ENCODE measurements at places on chromosomes 6 and 20.

DNA sequence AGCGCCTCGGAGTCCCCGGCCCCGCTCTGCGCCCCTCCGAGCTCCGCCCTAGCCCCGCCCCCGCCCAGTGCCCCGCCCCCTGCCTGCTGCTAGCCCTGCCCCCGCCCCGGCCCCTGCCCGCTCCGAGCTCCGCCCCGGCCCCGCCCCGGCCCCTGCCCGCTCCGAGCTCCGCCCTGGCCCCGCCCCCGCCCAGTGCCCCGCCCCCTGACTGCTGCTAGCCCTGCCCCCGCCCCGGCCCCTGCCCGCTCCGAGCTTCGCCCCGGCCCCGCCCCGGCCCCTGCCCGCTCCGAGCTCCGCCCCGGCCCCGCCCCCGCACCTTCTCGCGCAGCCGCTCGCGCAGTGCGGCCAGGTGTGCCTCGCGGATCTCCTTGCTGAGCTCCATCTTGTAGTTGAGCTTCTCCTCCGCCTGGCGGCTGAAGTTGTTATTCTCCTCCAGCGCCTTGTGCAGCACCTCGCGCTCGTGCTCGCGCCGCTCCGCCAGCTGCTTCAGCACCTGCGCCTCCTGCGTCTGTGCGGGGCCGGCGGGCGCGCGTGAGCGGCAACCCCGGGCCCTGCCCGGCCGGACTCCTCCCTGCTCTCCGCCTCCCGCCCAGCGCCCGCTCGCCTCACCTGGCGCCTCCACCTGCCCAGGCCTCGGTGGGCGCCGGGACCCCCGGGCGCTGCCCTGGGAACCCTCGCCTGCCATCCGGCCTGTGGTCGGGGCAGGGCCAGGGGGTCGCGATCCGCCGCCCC, 11.3 kb downstream of the STMN3 start:
- peak; percentile 94 for DNase-seq

DNA sequence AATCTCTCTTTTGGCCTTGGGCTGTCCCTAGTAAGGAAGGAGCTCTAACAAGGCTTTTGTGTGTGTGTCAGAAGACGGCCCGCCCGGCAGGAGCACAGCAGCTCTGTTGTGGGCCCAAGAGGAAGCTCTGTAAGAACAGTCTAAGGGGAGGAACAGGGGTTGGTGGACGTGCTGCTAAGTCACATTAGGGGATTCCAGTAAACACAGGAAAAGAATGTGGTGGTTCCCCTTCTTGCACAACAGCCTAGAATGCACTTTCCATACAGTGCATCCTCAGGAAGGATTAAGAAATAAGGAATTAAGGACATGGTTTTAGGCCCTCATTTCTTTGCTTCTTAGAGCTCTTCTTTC, 114.5 kb downstream of the RNF144B start:
- DNase-seq, result no peak

- DNase-seq, result no peak
Observed at GRCh38 chr6:41228096-41228495, at the start of gene TREML4. TREML4 (plus strand) TSS chr6:41228349; CDS start chr6:41228428, 79 bp downstream.

- no peak for DNase-seq
Observed at GRCh38 chr6:143936347-143936746, 71.7 kb downstream of the PLAGL1 start.

DNA sequence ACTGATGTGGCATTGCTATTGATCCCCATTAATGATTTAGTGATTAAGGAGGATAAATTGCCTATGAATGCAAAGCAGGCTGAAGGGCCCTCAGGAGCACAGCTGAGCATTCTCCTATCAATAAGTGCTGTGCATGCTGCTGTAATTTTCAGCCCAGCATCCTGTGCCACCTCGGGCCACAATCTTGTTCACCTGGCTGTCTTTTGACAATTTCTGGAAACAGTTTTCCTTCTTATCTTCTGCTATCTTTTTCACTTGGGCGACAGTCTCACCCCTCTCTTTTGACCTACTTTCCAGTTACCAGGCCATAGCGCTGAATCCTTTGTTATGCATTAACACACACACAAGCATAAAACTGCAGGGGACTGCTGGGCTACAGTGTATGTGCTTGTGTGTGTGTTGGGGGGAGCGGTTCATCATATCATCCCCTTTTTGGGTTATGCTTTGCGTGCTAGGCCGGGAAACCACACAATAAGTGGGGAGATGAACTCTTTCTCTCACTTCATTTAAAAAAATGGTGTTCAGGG, 60.2 kb downstream of the F13A1 start:
- no peak for DNase-seq

DNA sequence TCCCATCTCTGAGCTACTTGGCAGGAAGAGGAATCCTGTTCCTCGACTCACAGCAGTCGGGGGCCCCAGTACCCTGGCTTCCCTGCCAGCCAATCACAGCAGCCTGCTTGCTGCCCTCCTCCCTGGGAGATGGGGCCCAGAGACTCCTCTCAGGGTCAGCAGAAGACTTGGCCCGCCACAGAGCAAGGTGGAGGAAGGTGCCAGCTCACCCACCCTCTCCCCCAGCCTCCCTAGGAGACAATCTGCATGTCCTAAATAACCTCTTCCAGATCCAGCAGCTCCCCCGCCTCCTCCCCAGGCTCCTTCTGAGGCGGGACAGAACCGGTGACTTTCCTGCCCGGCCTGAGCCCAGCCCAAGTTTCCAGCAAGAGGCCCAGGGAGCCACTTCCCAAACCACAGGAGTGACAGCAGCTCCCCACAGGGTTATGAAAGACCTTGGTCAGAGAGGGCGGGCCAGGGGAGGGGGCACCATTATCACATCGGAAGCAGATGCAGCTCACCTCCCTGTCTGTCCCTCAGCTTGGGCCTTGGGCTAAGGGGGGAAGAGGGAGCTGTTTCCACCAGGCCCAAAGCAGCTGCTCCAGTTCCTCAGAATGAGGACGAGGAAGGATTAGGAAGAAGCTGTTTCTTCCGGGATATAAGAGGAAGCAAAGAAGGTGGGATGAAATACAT, 2.3 kb downstream of the CCND3 start:
- DNase-seq, result no peak

- DNase-seq, result peak; percentile 66
Observed at GRCh38 chr20:36202891-36203338, 33.4 kb upstream of the AAR2 start.

DNA sequence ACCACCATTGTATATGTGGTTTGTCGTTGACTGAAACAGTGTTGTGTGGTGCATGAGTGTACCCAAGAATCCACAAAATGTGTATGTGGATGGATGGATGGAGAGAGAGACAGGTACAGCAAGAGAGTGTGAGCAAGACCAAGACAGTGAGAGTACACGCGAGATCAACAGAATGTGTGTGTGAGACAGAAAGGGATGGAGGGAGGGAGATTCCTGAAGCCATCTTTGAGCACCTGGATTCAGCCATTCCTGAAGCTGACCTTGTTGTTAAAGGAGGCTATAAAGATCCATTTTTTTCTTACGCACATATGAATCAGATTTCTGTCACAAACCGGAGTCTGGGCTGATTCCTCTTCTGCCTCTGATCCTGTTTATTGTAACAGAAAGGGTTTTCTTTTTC, 64.1 kb downstream of the TFAP2C start:
- DNase-seq, result no peak

DNA sequence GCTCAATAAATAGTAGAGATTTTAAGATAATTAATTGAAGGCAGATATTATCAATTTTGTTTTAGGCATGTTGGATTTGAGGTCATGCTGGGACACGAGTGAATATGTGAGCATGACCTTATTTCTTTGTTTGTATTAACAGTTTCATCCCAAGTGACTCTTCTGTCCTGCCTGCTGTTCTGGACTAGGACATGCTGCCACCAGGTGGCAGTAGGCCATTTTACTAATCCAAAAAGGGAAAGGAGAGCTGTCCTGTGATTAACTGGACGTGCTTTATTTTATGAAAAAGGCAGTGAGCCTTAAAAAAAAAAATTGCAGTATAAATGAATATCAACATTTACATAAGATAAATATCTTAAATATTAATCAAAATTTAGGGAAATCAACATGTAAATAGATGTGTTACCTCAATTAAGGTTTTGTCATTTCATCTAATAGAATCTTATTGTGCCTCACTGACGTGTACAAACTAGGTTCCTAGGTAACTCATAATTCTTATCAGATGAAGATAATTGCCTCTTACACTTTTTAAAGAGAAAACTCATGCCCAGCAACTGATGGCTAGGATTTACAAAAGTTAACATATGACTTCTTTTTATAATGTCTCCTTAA, 49.8 kb downstream of the FRK start:
- peak; percentile 78 for DNase-seq

DNA sequence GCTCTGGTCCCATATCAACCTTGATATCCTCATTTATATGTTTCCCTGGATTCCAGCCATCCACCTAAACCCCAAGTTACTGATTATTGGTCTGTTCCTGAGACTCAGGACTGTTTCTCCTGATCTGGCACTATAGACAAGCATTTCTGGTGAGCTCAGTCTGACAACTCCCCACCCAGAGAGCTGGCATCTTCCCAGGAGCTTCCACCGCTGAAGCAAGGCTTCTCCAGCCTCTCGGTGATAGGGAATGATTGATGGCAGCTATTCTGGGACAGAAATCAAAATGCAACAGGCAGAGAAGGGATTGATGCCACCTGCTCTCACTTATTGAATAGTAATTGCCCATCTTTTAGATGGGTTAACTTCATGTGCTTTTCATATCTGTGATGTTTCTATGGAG, 169.7 kb upstream of the GGTLC1 start:
- no peak for DNase-seq

GRCh38 chr6:56247654-56248122, 308 bp upstream of the COL21A1 start:
- no peak for DNase-seq

- DNase-seq, result no peak
Observed at GRCh38 chr6:37725957-37726356, 28.3 kb upstream of the MDGA1 start.

GRCh38 chr6:16752206-16752866, 8.9 kb downstream of the ATXN1 start:
- peak; percentile 61 for DNase-seq

- DNase-seq, result no peak
Observed at GRCh38 chr20:32019156-32019510, 8.9 kb downstream of the CCM2L start.

- DNase-seq, result peak; percentile 85
Observed at GRCh38 chr6:24583463-24584381, 62.3 kb downstream of the KIAA0319 start.

DNA sequence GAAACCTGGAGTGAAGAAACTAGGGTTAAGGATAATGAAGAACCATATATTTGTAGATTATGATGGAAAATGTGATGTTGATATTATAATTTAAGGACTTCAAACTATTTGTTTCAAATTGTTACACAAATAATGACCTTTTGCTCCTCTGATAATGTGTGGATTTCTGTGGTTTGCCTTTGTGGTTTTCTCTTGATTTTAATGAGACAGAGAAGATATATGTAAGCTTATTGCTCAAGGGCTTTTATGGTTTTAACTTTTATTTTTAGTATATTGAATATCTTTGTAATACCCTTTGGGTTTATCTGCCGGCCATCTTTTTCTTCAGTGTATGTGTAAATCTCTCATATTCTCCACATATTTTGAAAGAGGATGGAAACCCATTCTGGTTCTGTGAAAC, 362.3 kb downstream of the RIMS1 start:
- DNase-seq, result no peak

GRCh38 chr6:53195048-53195447, 46.4 kb upstream of the GCM1 start:
- DNase-seq, result no peak

DNA sequence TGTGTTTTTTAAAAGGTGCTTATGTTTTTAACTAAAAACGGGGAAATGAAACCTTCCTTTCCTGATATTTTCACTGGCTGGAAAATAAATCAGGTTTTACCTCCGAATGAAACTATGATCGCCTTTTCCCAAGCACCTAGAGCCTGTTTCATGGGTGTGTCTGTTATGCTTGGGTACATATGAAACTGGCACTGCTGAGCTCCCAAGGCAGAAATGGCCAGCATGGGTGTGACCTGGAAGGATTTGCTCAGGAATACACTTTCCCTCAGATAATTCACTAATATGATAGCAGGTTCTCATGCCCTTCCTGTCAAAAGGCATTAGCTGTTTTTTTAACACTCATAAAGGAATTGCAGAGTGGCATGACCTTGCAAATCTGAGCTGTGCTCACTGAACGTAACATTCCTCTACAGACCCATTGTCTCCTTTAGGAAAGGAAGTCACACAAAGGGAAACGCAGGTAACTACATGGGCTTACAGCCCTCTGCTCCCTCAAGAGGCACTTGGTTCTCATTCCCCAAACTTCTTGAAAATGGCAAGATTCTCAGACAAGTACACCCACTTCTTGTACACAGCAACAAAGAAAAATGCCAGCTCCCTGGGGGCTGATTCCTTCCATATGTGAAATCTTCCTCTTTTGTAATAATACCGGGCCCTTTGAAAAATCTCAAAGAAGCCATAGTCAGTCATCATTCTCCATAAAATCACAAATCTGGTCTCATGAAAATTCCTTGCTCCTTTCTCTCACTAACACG, 72.7 kb downstream of the METTL24 start:
- DNase-seq, result peak; percentile 22

DNA sequence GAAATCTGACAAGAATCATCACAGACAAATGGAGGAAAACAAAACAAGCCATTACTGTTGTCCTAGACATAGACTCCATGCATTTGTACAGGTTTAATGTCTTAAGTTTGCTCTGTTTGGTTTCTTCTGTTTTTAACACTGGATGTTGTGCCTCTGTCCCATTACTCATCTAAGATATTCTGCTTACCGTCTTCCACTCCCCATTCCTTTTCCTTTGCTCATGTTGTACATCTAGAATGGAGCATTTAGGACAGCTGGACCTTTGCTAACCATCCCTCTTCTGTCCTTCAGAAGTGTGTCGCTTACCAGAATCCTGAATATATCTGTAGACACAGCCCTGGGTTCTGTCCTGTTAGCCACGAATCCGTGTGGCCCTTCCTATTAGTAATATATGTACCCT, 35.2 kb downstream of the RAB22A start:
- no peak for DNase-seq
